ENCODE measurements at places on chromosomes 1 and 21.

DNA sequence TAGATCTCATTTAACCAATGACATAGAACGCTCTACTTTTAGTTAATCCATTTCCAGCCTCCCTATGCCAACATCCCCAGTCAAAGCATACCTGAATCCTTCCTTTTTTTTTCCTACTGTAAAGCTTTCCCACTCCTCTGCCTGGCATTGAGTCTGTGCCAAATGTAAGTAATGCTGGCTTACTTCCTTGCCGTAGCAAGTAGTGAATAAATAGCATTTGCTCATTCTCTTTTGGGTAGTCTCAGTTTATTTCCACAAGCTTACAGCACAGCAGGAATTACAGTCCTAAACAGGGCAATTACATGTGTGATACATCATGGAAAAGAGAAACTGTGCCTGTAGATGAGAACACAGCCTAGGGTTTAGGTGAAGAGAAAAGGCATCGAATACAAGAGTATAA lies 352.6 kb upstream of the NEGR1 start:
- DNase-seq = no peak

GRCh38 chr1:229028544-229028943 lies 242.4 kb upstream of the RAB4A start:
- no peak for DNase-seq

DNA sequence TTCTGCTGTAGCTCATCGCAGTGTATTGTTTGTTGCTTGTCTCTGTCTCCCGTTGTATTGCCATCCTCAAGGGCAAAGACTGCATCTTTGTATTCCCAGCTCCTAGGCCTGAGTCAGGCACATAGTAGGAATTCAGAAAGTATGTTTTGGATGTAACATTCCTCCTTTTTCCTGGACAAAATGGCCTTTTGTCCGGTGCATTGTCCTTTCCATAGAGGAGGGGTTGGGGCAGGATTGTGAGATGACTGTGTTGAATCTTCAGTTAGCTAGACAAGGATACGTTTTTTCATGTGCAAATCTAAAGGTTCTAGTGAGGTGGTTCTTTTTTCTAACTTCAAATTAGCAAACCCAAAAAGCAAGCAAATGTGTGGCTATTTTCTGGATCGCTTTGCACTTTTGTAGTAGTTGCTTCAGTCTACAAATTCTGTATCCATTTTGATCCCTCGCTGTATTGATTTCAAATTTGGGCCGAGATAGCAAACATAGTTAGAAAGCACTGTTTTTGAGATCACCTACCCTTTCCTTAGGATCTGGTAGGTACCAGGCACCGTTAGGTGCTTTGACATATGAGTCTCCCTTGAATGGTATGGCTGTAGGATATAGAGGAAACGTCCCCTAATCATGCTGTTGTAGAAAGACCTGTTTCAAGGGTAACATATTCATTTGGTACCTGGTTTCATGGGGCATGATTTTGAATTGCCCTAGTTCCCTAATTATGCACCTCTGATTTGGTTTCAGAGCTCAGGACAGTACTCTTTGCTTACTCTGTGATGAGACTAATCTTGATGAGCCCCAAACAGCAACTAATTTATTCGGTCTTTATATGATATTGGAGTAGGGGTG lies 1.2 kb downstream of the PPP1R8 start:
- no peak for DNase-seq

DNA sequence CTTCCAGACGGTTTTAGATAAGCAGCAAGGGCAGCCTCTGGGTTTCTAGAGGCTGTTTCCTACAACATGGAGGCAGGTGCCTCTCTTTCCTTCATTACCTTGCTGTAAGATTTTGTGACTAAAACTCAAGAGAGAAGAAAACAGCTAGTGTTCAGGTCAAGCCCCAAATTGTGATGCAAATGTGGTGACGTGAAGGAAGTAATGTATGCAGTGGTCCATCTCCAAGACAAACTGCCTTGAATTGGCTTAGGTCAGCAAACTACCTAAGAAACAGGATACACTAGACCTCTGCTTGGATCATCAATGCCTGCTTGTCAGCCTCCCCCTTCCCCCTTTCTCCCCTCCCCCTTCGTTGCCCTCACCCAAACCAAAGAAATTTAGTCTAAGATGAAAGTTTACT lies 28.9 kb upstream of the RIPK4 start:
- DNase-seq = no peak

GRCh38 chr1:28249866-28250295 lies 9.4 kb upstream of the SESN2 start:
- DNase-seq = no peak

DNA sequence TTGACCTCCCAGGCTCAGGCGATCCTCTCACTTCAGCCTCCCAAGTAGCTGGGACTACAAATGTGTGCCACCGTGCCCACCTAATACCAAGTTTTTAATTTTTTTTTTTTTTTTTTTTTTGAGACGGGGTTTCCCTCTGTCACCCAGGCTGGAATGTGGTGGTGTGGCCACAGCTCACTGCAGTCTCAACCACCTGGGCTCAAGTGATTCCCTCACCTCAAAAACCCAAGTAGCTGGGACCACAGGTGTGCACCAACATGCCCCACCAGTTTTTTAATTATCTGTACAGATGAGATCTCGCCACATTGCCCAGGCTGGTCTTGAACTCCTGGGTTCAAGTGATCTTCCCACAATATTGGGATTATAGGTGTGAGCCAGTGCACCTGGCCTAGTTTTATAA lies 22.7 kb downstream of the PTP4A2 start:
- no peak for DNase-seq

- peak; percentile 38 for DNase-seq
These were observed 890 bp downstream of the GJC2 start for GRCh38 chr1:228150461-228151179.

- no peak for DNase-seq
These were observed 38.2 kb downstream of the PTPRC start for GRCh38 chr1:198677027-198677426.

GRCh38 chr1:187891993-187892682 lies 1063.4 kb downstream of the PLA2G4A start:
- DNase-seq = no peak

DNA sequence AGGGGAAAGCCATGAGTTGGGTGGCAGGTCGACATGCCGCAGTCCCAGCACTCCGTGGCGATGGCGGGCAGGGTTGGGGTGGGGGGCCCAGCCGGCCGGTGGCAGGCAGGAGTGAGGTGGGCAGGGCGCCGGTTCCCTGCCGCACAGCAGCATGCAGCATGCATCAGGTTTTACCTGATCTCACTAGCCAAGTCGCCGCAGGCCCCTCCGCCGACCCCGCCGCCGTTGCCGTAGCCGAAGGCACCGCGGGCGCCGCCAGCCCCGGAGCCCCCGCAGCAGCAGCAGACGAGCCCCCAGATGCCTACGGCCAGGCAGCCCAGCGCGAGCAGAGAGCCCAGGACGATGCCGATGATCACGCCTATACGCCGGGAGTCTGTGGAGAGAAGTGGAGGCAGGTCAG lies 6.7 kb downstream of the VSIG8 start:
- DNase-seq = no peak

GRCh38 chr1:44264451-44264771 lies 51.1 kb downstream of the DMAP1 start:
- no peak for DNase-seq

DNA sequence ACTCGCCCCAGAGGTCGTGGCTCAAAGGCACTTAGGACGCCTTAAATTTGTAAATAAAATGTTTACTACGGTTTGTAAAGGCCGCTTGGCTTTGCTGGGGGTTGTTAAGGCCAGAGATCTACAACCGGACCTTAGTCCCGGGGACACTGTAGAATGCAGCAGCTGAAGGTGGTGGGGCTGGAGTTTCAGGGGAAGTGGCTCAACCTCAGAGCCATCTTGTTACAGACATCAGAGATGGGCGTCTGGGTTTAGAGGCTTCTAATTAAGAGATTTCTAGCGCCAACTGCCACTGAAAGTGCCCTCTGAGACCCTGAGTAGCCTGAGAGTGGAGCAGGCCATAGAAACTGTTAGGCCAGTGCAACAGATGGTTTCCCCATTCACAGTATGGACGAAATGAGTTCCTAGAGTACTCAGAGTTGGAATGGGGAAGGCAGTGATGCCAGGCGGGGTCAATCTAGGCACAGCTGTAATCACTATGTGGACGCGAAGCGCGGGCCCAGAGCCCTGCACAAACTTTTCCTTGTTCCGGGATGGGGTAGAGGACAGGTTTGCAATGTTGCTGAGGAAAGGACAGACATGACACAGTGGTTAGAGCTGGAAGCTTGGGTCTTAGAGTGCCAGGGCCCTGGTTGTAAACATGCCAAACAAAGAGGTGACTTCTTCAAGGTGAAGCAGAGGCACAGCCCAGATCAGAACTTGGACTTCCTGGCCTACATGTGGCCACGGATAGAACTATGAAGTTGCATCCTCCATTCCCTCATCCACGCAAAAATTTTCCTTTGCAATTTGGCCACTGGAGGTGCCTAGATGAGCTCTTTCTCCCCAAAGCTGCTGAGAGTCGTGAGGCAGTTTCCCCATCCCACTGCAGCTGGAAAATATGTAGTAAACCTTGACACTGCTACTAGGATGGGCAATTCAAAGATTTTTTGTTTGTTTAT lies 6.0 kb downstream of the HLX start:
- no peak for DNase-seq

DNA sequence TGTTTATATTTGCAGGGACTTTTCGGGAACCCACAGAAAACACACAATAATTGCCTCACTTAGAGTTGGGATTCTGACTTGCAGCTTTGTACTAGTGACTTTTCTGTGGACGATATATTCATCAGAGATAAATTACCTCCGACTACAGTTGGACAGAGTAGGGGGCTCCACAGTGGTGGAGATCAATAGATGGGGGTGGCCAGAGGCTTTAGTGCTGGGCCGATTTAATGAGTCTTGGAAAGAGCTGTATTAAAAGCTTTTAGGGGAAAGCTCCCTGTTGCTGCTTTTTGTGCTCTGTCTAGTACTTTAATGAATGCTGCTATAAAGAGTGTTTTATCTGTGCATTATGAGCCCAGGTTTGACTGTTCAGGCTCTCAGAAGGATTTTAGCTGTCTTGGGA lies 359.2 kb upstream of the DPYD start:
- no peak for DNase-seq

DNA sequence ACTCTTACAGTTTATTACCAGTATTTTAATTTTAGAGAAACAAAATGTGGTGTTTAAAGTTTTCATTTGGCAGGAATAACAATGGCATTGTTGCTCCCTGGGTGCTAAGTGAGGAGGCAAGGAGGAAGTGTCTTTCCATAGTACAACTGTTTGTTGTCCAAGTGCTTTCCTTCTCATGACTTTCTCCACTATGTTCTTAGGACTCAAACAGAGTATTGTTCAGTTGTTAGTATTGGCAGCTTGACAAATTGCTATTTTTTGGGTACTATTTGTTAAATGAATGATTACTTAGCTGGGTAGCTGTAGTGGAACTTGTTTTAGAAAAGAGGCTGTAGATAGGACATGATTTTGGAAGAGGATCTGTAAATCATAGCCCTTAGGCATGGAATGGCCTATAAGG lies 7.5 kb downstream of the OTUD3 start:
- DNase-seq = no peak

- no peak for DNase-seq
These were observed 8.5 kb downstream of the IL23R start for GRCh38 chr1:67174716-67175284.

DNA sequence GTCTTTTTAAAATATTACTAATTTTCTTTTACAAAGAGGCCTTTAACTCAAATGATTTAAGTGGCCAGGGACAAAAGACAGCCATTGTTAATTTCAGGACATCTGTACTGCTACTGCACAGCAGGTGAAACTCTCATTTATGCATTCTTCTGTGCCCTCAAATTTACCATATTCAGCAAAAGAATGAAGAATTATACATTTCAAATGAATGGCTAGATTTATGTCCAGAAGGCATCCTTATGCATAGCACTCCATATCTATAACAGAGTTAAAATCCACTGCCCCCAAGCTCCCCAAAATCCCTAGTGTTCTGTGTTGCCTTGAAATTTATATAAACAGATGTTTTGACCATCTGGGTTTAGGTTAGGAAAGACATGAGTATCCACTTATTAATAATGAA lies 202.6 kb downstream of the DNM3 start:
- no peak for DNase-seq

DNA sequence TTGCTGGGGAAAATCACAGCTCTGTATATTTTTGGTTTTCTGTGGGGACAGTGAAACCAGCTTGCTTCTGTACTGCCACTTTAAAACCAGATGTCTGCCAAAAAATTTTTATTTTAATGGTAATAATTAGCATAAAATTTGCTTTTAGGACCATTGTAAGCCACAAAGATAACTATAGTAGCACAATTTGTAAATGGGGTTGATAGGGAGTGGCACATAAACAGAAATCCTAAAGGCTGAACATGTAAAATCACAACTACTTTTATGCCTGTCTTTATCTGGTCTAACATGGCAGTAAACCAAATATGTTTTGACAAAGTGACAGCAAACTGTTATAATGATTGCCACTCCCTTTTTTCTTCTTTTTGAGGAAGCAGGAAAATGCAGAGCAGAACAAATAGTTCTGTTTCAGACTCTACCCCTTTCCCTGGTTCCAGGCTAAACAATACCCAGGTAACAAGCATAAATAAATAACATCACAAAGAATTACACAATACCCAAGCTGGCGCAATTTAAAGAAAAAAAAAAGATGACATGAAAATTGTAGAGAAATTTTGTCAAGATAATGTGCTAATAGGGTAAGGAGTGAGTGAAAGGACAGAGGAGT lies 24.0 kb upstream of the CCDC181 start:
- no peak for DNase-seq
